ENCODE measurements at places on chromosomes 13 and 19.

GRCh38 chr13:93079294-93079693 is 147.3 kb upstream of the GPC6 start:
- DNase-seq = no peak

- DNase-seq = peak; percentile 24
Measured at GRCh38 chr13:98484289-98485219, 92.4 kb downstream of the STK24 start.

GRCh38 chr13:97026531-97027161 is 32.4 kb upstream of the OXGR1 start:
- DNase-seq = no peak

DNA sequence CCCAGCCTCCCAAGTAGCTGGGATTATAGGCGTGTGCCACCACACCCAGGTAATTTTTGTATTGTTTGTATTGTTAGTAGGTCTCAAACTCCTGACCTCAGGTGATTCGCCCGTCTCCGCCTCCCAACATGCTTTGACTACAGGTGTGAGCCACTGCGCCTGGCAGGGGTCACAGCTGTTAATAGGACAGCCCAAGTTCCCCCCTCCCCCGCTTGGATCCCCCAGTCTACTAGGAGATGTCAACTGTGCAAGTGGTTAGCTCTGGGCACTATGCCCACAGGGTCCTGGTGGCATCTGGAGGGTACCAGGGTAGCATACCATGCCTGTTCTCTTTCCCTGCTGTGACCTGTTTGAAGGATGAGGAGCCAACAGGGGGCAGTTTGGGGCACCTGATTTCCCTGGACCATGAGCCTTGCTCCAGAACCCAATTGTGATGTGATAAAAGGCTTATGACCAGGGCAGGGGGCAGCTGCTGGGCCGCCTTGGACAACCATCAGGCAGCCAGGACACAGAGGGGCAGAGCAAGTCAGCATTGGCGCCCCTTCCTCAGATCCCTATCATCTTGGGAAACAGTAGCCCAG is at the start of gene TSPAN16:
TSS of gene TSPAN16 (plus strand) at position 496 of the 581 bp plus-strand sequence. CDS start 138 bp downstream, outside the sequence.
- DNase-seq = no peak

DNA sequence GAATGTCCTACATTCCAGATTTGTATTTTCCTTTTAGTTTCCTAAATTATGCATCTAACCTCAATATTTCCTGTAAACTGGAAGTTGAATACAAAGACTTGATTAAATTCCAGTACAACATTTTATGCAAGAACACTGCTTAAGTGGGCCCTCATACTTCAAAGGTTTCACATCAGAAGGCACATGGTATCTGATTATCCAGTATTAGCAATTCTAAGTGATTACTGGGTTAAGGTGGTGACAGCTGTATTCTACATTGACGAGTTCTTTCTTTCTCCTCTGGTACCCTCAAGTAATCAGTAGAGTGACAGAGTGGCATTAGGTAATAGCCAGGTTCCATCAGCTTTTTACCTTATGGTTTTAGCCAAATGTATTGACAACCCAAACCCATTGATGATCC is 18.3 kb downstream of the BIVM start:
- no peak for DNase-seq

DNA sequence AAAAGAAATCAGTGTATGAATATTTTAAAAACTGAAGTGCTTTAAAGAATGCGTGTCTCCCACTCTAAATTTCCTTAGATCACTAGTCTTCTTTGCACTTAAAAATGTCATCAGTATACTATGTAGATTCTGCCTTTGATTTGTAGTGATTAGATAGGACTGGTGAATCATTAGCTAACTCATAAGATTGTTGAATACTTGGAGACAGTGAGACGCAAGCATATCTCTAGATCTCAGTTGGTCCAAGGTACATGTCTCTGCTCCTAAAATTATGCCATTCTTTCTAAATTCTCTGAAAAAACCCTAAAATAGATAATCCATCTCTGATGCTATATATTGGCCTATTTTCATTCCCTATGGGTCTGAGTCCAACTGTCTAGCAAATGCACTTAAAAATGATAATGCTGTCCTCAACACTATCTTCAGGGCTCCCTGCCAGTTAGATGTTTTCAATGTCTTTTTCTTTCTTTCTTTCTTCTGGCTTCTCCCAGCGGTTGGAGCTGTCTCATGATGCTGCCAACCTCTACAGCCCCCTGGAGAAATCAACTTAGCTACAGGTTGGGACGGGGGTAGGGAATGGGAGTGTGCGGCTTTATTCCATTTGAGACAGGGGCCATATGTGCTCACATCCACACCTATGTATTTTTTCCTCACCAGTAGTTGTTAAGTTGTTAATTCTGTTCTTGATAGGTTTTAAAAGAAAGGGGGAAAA is 301.0 kb downstream of the NDFIP2 start:
- no peak for DNase-seq

DNA sequence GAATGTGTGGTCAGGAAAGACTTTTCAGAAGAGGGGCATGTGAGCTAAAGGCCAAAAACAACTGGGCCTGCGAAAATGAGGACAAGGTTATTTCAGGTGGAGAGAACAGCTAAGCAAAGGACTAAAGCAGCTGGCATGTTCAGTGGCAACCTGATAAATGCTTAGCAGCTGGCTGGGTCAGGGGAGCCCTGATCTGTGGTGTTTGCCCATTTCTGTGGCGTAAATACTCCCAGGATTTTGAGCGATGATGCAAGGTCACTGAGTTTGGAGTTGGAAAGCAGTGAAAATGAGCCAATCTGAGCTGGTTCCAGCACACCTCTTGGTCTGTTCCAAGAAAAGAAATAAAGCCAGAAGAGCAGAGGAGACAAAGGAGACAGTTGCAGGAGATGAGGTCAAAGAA is 704.3 kb downstream of the UQCRFS1 start:
- no peak for DNase-seq

GRCh38 chr13:80562433-80563156 is 221.7 kb upstream of the SPRY2 start:
- DNase-seq = no peak

DNA sequence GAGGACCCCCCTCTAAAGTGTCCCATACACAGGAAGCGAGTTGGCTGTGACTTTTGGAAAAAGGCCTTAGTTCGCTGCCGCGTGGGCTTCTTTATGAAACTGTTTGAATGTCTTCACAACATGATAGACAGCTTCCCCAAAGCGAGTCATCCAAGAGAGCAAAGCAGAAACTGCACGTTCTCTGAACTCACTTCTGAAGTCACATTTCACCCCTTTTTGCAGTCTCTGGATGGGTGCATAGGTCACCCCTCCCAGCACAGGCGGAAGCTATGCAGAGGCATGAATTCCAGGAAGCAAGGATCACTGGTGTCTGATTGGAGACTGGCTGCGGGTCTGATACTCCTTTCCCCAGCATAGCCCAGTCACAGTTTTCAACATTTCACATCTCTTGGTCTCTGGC is 10.6 kb downstream of the GPI start:
- no peak for DNase-seq

- no peak for DNase-seq
Measured at GRCh38 chr13:110629735-110630134, 14.4 kb downstream of the NAXD start.

GRCh38 chr19:11142528-11143171 is 12.9 kb downstream of the SPC24 start:
- no peak for DNase-seq

- no peak for DNase-seq
Measured at GRCh38 chr13:34655554-34655953, 286.5 kb upstream of the NBEA start.

DNA sequence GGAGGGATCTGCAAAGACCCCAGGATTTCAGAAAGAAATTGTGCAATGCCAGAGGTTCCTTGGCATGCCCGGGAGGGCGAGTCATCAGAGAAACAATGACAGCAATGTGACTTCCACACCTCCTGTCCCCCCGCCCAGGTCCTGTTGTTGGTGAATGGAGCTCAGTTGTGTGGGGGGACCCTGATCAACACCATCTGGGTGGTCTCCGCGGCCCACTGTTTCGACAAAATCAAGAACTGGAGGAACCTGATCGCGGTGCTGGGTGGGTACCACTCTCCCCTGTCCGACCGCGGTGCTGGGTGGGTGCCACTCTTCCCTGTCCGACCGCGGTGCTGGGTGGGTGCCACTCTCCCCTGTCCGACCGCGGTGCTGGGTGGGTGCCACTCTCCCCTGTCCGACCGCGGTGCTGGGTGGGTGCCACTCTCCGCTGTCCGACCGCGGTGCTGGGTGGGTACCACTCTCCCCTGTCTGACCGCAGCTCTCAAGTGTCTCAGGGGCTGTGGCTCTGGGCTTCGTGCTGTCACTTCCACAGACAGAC is 5.2 kb upstream of the F10 start:
- no peak for DNase-seq

- DNase-seq = no peak
Measured at GRCh38 chr13:26344980-26345379, 91.1 kb downstream of the CDK8 start.

GRCh38 chr13:26923824-26924605 is 163.4 kb upstream of the GPR12 start:
- DNase-seq = no peak

DNA sequence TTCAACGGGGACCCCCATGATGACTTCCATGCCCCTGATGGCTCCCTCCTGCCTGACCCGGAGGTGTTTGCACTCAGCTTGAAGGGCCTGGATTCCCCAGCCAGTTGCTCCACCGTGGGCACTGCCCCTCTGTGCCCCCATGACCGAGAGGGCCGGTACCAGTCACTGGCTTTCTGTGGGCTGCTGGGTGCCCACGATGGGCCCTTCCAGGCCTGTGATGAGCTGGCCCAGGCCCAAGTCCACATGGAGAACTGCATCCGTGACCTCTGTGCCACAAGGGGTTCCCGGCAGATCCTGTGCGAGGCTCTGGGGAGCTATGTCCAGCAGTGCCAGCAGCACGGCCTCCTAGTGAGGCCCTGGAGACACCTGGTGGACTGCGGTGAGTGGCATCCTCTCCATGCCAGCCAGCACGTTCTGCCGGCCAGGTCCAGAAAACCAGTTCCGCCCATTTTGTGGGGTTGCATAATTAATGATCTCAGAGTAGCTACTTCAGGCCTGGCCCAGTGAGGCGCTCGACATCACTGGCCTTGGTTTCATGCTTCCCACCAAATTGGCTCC is 34.9 kb upstream of the FXYD3 start:
- DNase-seq = no peak

DNA sequence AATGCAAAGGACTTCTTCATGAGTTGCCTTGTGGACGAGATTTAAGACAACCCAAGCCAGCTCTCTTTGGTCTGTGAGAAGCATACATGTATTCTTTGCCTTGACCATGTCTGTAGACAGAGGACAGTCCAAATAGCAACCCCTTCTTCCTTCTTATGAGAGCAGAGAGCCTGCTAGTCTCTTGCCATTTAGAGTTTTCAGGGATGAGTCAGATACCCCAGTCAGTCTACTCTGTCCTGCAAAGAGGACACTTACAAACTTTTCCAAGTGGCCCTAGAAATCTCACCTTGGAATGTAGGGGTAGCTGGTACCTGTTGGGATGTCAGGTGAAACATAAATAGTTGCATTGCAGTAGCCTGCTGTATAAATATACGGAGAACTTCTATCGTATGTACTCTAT is 36.7 kb downstream of the DNAJC3 start:
- no peak for DNase-seq

DNA sequence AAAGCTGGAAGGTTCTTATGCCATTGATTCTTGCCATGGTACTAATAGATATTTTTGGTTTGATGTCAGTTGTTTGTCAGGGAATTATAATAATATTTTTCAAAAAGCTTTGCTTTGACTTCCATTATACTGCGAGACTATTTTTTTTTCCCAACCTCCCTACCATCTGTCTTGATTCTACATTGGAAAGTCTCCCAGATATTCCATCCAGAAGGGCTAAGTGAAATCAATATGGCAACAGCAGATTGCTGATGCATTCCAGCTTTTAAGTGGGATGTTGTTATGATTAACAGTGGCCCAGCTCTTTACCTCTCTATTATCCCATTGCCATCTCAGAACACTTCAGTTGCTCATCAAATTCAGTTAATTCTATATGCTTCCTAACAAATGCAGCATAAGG is 247.4 kb downstream of the OXGR1 start:
- no peak for DNase-seq

GRCh38 chr19:12162513-12162881 is 399 bp upstream of the ZNF136 start:
- DNase-seq = no peak

GRCh38 chr13:76379341-76380105 is 506.7 kb downstream of the KCTD12 start:
- no peak for DNase-seq

DNA sequence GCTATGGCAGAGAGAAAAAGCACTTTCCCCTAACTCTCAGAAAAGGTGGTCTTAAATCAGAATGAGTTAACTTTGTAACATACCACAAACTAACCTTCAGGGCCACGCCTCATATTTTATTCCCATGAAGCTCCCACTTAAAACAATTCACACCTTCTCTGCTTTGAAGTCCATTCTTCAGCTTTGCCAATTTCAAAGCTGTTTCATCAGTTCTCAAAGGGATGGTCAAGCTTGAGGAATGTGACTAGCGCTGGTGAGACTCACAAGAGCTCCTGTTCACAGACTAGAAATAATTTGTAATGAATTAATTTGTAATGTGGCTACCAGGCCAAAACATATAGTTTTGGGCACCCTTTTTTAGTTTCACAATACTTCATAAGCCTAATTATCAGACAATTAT is 68.2 kb downstream of the STK24 start:
- DNase-seq = no peak

- no peak for DNase-seq
Measured at GRCh38 chr19:30649934-30650614, 277.9 kb downstream of the ZNF536 start.

DNA sequence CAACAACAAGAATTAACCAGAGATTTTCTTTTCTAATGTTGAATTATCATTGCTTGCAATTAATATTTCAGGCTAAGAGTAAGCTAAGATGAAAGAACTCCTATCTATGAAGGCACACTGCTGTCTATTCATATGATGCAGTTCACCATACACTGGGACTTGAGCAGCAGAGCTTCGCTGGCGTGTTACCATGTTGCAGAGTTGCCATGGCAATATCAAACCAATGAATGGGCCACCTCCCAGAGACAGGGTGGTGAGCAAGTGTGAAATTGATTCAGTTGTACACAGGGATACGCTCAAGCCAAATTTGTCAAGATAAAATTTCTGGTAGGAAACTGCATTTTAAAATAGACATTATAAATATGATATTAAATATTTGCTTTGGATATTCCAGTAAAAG is 69.3 kb upstream of the MYO16 start:
- DNase-seq = no peak

DNA sequence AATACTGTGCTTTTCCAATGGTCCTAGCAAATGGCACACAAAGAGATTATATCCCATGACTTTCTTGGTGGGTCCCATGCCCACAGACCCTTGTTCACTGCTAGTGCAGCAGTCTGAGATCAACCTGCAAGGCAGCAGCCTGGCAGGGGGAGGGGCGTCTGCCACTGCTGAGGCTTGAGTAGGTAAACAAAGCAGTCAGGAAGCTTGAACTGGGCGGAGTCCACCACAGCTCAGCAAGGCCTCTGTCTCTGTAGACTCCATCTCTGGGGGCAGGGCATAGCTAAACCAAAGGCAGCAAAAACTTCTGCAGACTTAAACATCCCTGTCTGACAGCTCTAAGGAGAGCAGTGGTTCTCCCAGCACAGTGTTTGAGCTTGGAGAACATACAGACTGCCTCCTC is 82.9 kb downstream of the ZNF737 start:
- DNase-seq = no peak

- no peak for DNase-seq
Measured at GRCh38 chr13:99967869-99968520, 3.6 kb downstream of the ZIC5 start.

GRCh38 chr13:79735228-79735627 is 254.3 kb downstream of the NDFIP2 start:
- DNase-seq = no peak

GRCh38 chr19:44303976-44304568 is 753 bp downstream of the ZNF235 start:
- no peak for DNase-seq

Data from activated CD4-positive, alpha-beta T cell treated with anti-CD3 and anti-CD28 coated beads, Interleukin-2, amount 50 U/mL, for 24 hours (primary cell).